Heart right ventricle (tissue), 16 donors: ENCODE measurements at places on chromosomes 3 and 15.

DNA sequence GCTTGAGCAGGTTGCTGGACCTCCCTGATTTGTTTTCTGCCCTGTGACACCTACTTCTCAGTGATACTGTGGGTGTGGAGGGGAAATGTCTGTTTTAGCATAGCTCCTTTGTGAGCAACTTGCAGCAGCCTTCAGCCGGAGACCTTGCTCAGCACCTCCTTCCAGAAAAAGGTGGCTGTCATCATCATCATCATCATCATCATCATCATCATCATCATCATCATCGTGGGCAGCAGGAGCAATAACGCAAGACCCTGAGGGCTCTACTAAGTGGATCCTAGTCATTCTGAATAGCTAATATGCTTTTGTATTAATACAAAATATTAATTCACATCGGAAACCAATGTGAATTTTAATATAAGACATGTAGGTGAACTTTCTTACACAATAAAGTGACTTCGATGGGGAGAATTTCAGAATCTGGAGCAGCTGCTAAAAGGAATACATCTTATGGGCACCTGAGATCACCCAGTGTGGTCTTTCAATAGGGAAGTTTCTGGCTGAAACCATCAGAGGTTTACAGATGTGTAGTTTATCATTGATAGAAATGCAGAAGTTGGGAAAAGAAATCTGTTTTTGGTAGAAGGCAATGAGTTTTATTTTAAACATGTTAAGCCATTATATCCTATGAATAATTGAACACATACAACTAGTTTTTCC lies 8.6 kb downstream of the GABRR3 start:
- H3K36me3 ChIP-seq = no peaks in the 10 kb centered on the region
- no peak overlapping the region for H3K4me3 ChIP-seq
- DNase-seq = no peak
- H3K4me1 ChIP-seq = peaks cover 3% of the 10 kb centered on the region
- H3K27me3 ChIP-seq = peaks cover 5% of the 10 kb centered on the region

DNA sequence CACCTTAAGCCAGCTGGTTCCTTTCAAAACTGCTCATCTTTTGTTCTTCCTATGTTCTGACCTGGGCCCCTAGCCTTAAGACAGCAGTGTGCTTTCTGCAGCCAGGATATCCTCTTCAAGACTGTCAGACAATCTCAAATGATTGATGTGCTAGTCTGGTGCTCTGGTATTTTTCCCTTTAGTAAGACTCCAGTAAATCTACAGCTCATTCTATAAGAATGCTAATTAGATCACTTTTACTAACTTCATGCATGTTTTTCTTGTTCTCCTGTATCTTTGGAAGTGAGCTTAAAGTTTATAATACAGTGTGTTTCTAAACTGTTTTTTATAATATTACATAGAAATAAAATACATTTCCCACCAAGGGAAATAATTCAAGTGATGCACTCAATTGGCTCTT lies 220.9 kb upstream of the NANOGP8 start:
- H3K4me3 ChIP-seq = no peak overlapping the region
- no peak overlapping the region for H3K27ac ChIP-seq
- H3K36me3 ChIP-seq = no peaks in the 10 kb centered on the region
- no peak for DNase-seq
- H3K4me1 ChIP-seq = peaks cover 21% of the 10 kb centered on the region

DNA sequence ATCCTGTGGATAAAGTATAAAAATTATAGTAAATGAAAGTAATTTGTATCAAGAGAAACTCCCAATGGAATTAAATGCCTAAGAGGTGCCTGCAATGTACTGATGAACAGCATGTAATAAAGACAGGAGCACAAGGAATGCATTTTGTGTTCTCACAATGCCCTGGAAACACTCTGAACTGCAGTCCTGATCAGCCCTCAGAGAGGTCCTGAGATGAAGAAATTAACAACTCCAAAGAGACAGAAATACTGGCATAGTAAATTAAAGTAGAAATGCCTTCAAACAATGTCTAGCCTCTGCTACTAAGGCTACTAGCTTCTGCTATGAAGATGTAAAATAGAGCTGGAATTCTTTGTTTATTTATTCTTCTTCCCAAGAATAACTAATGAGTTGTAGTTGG lies 59.9 kb downstream of the CFAP20DC start:
- no peak for DNase-seq
- no peak overlapping the region for H3K4me3 ChIP-seq
- H3K4me1 ChIP-seq = no peaks in the 10 kb centered on the region
- no peak overlapping the region for H3K27ac ChIP-seq
- no peaks in the 10 kb centered on the region for H3K36me3 ChIP-seq
- H3K27me3 ChIP-seq = no peaks in the 10 kb centered on the region

DNA sequence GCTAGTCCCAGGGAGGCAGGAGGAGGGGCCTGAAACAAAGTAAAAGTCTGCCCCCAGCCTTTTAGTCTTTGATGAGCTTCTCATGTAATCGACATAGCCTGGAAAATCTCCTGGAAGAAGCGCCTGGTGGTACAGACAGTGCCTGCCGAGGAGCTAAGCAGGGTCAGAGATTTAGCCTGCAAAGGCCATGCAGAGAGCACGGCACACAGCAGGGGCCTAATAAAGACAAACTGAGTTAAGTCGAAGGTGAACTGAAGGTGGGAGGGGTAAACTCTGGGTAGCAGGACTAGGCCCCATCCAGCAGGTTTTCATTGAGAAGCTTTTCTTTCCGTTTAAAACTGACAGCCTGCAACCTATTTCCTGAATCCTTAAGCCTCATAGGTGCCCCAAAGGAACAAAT lies 115.5 kb upstream of the ABHD17C start:
- H3K4me3 ChIP-seq = no peak overlapping the region
- no peaks in the 10 kb centered on the region for H3K4me1 ChIP-seq
- no peak for DNase-seq
- H3K27ac ChIP-seq = no peak overlapping the region

DNA sequence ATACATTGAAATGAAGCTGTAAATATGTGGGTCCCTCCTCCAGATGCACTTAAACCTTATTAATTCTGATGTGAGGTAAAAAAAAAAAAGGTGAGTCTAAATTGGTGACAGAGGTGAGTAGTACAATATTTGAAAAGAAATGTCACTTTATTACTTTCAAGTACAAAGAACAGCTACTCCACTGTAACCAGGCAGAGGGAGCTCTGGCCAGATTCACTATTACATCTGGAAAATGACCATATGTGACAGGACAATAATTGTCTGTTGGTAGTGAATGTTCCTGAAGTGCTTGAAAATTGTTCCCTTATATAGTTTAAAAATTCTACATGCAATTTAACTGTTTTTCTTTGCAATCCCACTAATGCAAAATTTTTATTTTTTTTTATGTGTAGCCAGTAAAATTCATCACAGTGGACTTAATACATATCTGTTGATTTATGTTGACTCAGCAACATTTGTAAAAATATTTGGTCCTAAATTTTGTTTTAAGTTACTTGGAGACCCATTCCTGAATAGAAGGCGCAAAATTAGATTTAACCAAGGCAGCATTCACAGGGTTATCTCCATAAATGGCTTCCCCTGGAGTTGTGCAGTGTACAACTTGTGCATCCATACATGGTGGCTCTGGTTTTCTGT lies 231.9 kb upstream of the TBC1D5 start:
- H3K27ac ChIP-seq = no peak overlapping the region
- H3K4me3 ChIP-seq = no peak overlapping the region
- no peaks in the 10 kb centered on the region for H3K4me1 ChIP-seq
- no peaks in the 10 kb centered on the region for H3K36me3 ChIP-seq
- no peaks in the 10 kb centered on the region for H3K27me3 ChIP-seq
- DNase-seq = no peak

- H3K27me3 ChIP-seq = no peaks in the 10 kb centered on the region
- H3K27ac ChIP-seq = no peak overlapping the region
- peaks cover 10% of the 10 kb centered on the region for H3K4me1 ChIP-seq
Measured at GRCh38 chr3:119831022-119831421, 49.1 kb downstream of the NR1I2 start.

DNA sequence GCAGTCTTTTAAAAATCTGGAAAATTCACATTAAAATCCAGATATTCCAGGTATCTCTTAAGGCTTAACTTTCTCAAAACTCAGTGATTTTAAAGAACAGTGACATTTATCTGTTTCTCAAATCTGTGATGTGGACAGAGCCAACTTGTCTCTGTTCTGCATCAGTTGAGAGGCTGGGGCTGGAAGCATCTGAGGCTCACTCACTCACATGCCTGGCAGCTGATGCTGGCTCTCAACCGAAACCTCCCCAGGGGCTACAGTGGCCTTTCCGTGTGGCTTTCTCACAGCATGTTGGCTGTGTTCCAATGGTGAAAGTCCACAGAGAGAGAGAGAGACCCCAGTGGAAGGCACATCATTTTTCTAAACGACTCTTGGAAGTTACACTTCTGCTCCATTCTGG lies 53.5 kb downstream of the CEMIP start:
- H3K36me3 ChIP-seq = no peaks in the 10 kb centered on the region
- H3K27me3 ChIP-seq = no peaks in the 10 kb centered on the region
- H3K4me1 ChIP-seq = no peaks in the 10 kb centered on the region
- no peak overlapping the region for H3K4me3 ChIP-seq
- DNase-seq = no peak
- H3K27ac ChIP-seq = no peak overlapping the region

GRCh38 chr3:161349529-161350312 lies 21.6 kb downstream of the SPTSSB start:
- H3K4me1 ChIP-seq = no peaks in the 10 kb centered on the region
- H3K27ac ChIP-seq = no peak overlapping the region
- H3K4me3 ChIP-seq = no peak overlapping the region

DNA sequence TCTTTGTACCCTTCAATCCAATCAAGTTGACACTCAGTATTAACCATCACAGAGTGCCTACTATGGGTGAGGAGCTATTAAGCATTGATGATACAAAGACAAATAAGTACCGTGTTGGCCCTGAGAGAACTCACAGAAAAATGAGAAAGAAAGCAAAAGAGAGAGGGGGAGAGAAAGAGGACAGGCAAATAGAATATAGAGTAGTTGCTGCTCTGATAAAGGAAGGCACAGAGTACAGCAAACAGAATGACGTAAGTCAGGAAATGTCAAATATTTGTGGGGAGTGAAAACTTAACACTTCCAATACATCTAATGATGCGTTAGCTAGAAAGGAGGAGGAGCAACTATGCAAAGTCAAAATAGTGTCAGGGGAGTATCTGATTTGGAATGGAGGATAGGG lies 320.6 kb upstream of the KCNH8 start:
- no peak overlapping the region for H3K27ac ChIP-seq
- no peak overlapping the region for H3K4me3 ChIP-seq
- H3K27me3 ChIP-seq = no peaks in the 10 kb centered on the region
- H3K4me1 ChIP-seq = no peaks in the 10 kb centered on the region
- H3K36me3 ChIP-seq = no peaks in the 10 kb centered on the region

- no peaks in the 10 kb centered on the region for H3K36me3 ChIP-seq
- no peak overlapping the region for H3K27ac ChIP-seq
- no peak overlapping the region for H3K4me3 ChIP-seq
- H3K27me3 ChIP-seq = no peaks in the 10 kb centered on the region
- no peaks in the 10 kb centered on the region for H3K4me1 ChIP-seq
- DNase-seq = no peak
Measured at GRCh38 chr3:58858126-58858525, 191.6 kb upstream of the FAM3D start.

- no peak for DNase-seq
- peaks cover 9% of the 10 kb centered on the region for H3K4me1 ChIP-seq
- no peaks in the 10 kb centered on the region for H3K27me3 ChIP-seq
- H3K36me3 ChIP-seq = peaks cover 26% of the 10 kb centered on the region
Measured at GRCh38 chr3:17207019-17207418, 322.3 kb downstream of the PLCL2 start.

- no peak overlapping the region for H3K27ac ChIP-seq
- H3K4me1 ChIP-seq = peaks cover 13% of the 10 kb centered on the region
- H3K4me3 ChIP-seq = no peak overlapping the region
Measured at GRCh38 chr15:51161491-51162220, 67.0 kb upstream of the TNFAIP8L3 start.

DNA sequence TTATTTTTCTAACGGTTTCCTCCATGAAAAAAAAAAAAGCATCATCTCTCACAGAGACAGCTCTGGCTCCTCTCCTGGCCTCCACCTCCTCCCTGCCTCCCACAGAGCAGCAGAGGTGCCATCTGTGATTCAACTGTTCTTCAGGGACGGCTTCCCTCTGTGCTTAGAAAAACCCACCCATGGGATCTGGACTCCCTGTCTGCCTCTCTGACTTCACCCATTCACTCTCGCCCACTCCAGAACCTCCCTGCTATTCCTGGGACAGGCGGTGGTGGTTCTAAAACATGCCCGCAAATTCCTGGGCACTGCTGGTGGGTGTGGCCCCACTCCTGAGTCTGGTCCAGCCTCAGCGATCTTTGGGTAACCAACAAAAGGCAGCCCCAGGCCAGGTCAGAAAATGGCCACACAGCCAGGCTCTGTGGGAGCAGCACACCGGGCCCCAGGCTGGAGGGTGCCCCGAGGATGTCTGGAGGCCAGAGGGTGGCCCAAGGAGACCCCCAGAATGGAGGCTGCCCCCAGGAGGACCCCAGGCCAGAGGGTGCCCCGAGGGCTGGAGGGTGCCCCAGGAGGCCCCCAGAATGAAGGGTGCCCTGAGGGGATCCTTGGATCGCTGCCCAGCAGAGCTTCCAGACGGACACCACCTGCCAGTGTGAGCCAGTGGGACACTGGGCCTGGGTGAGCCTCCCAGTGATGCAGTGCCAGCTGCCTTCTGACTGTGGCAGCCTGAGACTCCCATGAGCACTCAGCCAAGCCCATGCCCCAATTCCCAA lies 2.6 kb upstream of the CHST13 start:
- H3K27me3 ChIP-seq = no peaks in the 10 kb centered on the region
- DNase-seq = no peak
- H3K4me1 ChIP-seq = peaks cover 4% of the 10 kb centered on the region

DNA sequence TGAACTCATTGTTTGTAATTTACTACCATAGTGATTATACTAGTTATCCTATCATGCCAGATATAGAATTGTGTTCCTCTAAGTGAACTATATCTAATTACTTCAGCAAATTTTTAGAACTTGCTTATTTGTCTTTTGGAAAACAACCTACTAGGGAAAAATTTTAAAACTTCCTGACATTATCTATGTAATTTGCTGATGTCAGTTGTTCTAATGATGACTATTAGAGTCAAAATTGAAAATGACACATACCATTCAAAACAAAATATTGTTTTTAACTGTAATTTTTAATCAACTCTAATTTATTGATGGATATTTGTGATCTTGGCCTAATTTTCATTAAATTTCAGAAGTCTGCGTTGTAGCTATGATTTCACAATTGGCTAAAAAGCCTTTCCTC lies 106.7 kb upstream of the ROBO2 start:
- DNase-seq = no peak
- H3K27ac ChIP-seq = no peak overlapping the region
- H3K27me3 ChIP-seq = no peaks in the 10 kb centered on the region
- H3K4me3 ChIP-seq = no peak overlapping the region

DNA sequence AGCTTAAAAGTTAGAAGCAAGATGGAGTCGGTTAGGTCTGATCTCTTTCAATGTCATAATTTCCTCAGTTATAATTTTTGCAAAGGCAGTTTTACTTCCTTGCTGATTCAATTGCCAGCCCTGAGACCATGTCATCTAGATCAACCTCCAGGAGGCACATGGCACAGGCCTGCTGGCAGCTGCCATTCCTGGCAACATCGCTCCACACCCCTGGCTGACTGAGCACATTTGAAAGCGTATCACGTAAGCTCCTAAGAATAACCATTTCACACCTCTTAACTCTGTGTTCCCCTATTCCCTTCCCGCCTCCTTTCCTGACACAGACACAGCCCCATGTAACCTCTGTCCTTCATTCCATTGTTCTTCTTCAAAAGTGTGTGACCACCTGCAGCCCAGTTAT lies 313.9 kb upstream of the CTNNB1 start:
- DNase-seq = peak; percentile 25
- no peak overlapping the region for H3K4me3 ChIP-seq
- H3K27me3 ChIP-seq = no peaks in the 10 kb centered on the region
- H3K36me3 ChIP-seq = no peaks in the 10 kb centered on the region
- H3K4me1 ChIP-seq = peaks cover 7% of the 10 kb centered on the region
- H3K27ac ChIP-seq = no peak overlapping the region
